NCI-H524 treated with DMSO at 0.1 percent for 48 hours (cell line): ENCODE measurements at places on chromosomes 1 and 21.

- no peak for DNase-seq
Measured at GRCh38 chr1:87450615-87451209, 122.0 kb downstream of the LMO4 start.

GRCh38 chr1:159828581-159829272 is 2.1 kb downstream of the SLAMF8 start:
- no peak for DNase-seq

GRCh38 chr1:110542725-110543124 is 23.8 kb upstream of the KCNA10 start:
- no peak for DNase-seq

GRCh38 chr1:12499539-12500240 is 118.3 kb downstream of the DHRS3 start:
- no peak for DNase-seq

DNA sequence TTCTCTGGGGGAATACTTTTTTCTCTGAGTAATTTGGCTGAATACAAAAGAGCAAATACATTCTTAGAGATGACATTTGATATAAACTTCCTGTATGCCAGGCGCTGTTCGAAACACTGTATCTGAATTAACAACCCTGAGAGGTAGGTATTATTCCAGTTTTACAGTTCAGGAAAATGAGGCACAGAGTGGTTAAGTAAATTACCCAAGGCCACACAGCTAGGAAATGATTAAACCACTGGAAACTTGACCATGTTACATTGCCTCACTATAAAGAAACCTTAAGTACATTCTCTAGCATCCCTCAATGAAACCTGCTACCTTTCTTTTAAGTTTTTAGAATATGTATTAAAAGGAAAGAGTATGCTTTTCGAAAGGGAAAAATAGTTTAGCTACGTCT is 54.6 kb downstream of the SMYD2 start:
- DNase-seq, result no peak

- DNase-seq, result no peak
Measured at GRCh38 chr1:20589331-20590278, 708 bp downstream of the CDA start.

DNA sequence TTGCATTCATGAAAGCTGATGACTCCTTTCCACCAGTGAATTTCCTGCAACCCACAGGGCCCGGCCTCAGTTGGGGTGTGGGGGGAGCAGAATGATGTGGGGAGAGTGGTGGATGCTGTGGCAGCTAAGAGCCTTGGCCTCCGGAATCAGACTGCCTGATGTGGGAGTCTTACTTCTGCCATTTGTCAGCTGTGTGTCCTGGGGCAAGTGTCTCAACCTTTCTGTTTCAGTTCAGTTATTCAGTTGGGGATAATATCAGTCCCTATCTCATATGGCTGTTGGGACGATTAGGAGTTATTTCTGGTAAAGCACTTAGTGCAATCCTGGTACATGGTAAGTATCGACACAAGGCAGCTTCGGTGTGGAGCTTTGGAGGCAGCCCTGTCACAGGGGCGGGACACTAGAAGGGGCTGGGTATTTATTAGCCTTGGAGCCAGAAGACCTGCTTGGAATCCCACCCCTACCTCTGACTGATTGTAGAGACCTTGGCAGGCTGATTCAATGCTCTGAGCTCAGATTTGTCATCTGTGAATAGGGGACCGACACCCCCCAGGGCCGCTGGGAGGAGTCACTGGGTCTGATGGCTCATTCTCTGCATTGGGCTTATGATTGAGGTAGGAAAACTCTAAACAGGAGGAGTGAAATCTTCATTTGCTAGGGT is 19.6 kb downstream of the ARHGEF10L start:
- DNase-seq, result no peak

GRCh38 chr21:37749132-37749531 is 167.1 kb downstream of the KCNJ6 start:
- no peak for DNase-seq

GRCh38 chr1:188594542-188595235 is 1765.9 kb downstream of the PLA2G4A start:
- no peak for DNase-seq

DNA sequence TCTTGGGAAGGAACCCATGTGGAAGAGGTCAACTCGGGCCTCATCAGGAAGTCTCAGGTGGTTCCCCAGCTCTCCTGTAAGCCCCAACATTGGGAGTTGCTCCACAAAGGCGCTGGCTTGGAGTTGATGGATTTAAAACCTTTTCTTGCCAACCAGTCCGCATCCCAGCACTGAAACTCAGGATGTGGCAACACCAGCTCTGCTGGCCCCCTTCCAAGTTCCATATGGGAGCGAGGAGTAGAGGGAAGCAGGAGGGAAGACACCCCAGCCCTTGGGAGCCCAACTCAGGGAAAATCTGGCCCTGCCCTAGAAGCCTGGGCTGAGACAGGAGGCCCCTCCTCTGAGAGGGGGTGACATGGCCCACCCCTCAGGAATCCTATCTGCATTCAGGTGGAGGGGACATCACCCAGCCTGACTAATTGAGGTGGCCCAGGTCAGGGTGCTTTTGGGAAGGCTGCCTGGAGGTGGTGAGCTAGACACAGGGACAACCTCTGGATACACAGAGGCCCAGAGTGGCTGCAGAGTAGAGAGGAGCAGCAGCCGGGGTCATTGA is 33.1 kb upstream of the DMBX1 start:
- DNase-seq, result no peak

GRCh38 chr1:167950569-167950968 is 13.7 kb upstream of the MPC2 start:
- no peak for DNase-seq

GRCh38 chr1:94543001-94543400 is 1.4 kb upstream of the F3 start:
- DNase-seq, result no peak

GRCh38 chr1:10637834-10638558 is 158.4 kb downstream of the CASZ1 start:
- no peak for DNase-seq

DNA sequence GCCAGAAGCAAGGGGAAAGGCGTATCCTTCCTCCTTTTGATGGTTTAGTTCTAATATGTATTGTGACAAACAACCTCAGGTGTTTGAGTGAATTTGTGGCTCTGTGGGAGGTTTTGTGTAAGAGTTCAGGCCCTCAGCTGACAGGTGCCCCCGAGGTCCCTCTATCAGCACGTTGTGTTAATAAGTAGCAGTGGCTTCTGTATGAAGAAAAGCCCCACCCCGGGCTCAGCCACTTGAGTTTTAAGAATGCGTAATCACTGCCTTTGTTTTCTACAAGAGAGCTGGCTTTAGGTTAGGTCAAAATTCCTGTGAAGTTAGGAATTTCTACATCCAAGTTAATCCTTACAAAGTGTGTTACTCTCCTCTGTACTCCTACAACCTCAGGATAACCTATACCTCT is 92.4 kb upstream of the PGBD5 start:
- no peak for DNase-seq

DNA sequence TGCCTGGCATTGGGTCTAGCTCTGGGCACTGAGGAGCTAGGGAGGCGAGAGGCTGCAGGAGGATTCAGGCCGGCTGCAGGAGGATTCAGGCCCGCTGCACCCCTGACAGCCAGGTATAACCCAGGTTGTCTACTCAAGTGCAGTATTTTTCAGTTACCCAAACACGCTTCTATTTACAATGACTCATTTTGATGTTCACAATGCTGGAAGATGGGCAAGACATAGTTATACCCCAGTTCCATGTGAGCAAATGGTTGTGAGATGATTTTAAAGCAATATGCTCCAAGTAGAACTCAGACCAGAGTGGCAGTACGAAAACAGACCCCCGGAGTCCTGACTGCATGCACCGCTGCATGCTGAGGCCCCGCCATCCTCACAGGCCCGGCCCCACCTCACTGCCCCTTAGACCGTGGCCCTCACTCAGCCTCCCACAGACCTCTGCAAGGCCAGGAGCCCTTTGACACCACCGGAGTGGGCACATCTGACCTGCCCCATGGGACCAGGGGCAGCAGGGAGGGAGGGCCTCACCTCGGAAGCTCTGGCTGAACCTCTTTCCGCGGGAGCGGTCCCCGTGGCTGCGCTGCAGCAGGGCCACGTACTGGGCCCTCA is 553 bp downstream of the LEFTY1 start:
- no peak for DNase-seq

DNA sequence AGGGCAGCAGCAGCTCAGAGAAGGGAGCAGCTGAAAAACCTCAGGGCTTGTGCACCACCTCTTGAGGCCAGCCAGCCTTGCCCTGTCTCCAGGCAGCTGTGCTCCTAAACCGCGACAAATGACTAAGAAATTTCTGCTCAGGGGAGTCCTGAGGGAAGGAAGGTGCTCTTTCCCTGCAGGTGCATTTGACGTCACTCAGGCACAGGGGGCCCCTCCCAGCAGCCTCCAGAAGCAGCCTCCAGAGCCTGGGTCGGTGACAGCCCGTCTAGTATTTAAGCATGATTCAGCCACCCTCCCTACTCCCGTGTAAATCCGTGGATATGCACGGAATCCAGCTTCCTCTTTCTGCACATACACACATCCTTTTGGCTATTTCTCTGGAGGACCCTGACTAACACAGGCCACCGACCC is 560.5 kb downstream of the KIF26B start:
- DNase-seq, result no peak

DNA sequence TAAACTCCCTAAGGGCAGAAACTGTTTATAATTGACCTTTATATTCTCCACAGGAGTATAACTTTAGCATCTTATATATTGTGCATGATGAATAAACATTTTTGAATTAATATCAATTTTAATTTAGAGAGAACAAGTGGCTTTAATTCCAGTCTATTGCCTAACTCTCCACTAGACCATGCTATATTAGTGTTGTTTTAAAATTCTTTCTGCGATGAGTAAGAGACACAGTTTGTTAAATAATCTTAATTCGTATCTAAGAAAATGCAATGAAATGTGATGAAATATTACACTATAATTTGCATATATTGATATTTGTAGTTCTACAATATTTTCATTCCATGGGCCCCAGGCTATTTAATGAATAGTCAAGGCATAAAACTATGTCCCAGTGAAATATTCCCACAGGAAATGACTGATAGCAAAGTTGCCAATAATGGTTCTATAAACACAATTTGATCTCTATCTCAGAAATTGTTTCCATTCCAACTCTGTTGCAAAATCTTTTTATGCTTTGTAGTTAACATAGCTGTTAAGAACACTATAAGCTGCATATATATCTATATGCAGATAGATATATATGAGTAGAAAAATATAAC is 2.9 kb upstream of the SYDE2 start:
- DNase-seq, result no peak

DNA sequence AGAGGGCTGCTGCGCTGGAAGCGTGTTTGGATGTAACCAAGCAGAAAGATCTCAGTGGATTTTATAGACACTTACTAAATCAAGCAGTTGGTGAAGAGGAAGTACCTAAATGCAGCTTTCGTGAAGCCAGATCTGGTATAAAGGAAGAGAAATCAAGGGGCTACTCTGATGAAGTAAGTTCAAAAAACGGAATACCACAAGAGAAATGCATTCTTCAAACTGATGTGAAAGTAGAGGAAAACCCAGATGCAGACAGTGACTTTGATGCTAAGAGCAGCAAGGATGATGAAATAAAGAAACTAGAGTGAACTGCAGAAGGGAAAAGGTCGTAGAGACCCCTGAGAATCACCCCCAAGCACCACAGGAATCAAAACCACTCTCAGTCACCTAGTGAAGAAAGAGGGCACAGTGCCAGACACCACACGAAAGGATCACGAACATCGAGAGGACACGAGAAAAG is 40.8 kb upstream of the NEXN start:
- DNase-seq, result no peak

- DNase-seq, result no peak
Measured at GRCh38 chr1:154145986-154146385, 8.9 kb downstream of the NUP210L start.

DNA sequence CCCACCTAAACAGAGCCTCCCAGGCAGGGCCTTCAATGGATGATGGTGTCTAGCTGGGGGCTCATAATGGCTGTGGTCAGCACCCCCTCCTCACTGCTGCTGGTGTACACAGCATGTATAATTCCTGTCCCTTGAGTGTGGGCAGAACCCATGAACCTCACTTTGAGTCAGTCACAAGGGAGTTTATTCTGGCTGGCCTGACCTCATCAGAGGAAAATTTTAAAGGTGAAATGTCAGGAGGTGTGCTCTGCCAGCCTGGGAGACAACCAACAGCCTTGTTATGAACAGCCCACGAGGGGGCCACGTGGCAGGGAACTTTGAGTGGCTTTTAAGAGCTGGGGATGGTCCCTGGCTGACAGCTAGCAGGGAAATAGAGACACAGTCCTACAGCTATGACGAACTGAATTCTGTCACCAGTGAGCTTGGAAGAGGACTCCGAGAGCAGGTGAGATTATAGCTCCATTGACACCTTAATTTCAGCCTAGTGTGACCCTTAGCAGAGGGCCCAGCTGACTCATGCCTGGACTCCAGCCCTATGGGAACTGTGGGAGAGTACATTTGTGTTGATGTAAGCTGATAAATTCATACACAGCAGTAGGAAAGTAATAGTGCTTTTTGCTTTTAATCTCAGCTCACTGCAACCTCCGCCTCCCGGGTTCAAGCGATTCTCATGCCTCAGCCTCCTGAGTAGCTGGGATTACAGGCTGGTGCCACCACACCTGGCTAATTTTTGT is 73.5 kb upstream of the RUNX3 start:
- DNase-seq, result no peak

GRCh38 chr1:180151508-180151907 is 3.2 kb upstream of the QSOX1 start:
- DNase-seq, result no peak

DNA sequence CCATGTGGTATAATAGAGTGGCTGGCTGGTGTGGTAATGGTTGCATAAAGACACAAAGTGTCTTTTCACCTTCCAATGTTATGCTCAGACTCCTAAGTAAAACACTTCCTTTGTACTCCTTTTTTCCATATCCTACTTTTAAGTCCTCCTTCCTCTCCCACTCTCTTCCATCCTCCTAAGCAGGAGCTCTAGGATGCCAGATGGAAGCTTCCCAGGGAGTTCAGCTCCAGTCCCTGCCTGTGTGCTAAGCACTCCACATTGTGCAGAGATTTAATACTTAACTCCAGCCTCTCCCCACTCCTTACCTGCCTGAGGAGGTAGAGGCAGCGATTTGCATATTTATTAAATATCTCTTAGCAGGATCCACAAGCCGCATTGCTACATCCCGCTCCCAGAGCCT is 60.5 kb upstream of the IGSF21 start:
- peak; percentile 38 for DNase-seq

DNA sequence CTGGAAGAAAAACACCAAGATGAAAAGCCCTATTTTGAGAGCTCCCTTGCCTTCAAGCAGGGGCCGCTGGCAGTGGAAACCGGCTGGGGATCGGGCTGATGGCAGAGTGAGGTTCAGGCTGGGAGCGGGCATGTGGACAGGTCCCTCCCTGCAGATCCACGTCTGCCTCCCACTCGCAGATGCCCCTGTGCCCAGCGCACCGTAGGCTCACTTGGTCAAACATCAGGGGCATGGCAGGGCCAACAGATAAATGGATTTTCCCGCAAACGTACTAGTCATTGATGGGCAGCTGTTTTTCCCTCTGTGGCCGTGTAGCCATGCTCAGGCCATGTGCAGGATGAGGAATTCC is 6.6 kb upstream of the C1orf174 start:
- DNase-seq, result no peak

- no peak for DNase-seq
Measured at GRCh38 chr1:85015826-85016225, 18.9 kb upstream of the MCOLN2 start.

GRCh38 chr1:25246600-25247023 is 642 bp downstream of the RSRP1 start:
- no peak for DNase-seq

GRCh38 chr1:114549137-114549536 is 32.3 kb downstream of the BCAS2 start:
- no peak for DNase-seq
